SK-N-MC (cell line): ENCODE measurements at places on chromosomes 7 and 10.

GRCh38 chr7:101124376-101125056, 2.4 kb upstream of the SERPINE1 start:
- DNase-seq = no peak

DNA sequence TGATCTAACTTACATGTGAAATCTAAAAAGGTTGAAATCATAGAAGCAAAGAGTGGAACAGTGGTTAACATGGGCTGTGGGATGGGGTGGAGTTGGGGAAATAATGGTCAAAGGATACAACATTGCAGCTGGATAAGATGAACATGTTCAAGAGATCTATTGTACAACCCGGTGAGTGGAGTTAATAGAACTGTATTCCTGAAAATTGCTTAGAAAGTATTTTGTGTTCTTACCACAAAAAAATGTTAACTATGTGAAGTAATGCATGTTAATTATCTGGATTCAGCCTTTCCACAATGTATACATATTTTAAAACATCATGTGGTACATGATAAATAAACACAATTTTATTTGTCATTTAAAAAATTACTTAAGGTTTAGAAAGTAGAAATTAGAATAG, 271.0 kb upstream of the LRRTM3 start:
- DNase-seq = no peak

- no peak for DNase-seq
Measured at GRCh38 chr10:35006836-35007235, 83.3 kb downstream of the CUL2 start.

- no peak for DNase-seq
Measured at GRCh38 chr10:84401854-84402611, 73.6 kb downstream of the CCSER2 start.

DNA sequence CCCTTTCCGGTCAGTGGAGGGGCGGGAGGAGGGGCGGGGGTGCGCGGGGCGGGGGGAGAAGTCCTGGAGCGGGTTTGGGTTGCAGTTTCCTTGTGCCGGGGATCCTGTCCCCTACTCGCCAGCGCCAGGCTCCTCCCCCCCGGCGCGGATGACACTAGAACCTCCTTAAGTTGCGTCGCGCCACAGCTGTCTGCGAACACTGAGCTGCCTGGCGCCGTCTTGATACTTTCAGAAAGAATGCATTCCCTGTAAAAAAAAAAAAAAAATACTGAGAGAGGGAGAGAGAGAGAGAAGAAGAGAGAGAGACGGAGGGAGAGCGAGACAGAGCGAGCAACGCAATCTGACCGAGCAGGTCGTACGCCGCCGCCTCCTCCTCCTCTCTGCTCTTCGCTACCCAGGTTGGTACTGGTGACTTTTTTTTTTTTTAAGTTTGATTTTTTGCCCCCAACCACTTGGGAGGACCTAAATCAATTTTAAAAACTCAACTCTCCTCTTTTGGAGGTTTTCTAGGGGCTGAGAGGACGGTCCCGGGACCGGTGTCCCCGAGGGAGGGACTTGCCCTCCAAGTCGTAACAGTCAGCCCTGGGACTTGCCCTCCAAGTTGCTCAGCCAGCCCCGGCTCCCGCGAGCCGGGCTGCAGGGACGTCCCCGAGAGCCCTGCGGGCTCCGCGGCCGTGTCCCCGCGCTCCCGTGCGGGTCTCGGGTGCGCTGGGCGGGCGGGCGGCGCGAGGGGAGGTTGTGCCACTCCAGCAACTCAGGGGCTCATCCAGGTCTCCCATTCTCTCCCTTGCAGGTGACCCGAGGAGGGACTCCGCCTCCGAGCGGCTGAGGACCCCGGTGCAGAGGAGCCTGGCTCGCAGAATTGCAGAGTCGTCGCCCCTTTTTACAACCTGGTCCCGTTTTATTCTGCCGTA, at the start of gene GATA3:
Gene GATA3, plus strand, starts transcription at position 195 of the 914 bp plus-strand sequence. CDS start 968 bp downstream, outside the sequence.
- DNase-seq = no peak
